ENCODE measurements at places on chromosomes 6 and 20. TPM values are rescaled to one million over a fixed set of nuclear protein-coding genes. Genes with fewer than 3 reads are reported as not detected.

DNA sequence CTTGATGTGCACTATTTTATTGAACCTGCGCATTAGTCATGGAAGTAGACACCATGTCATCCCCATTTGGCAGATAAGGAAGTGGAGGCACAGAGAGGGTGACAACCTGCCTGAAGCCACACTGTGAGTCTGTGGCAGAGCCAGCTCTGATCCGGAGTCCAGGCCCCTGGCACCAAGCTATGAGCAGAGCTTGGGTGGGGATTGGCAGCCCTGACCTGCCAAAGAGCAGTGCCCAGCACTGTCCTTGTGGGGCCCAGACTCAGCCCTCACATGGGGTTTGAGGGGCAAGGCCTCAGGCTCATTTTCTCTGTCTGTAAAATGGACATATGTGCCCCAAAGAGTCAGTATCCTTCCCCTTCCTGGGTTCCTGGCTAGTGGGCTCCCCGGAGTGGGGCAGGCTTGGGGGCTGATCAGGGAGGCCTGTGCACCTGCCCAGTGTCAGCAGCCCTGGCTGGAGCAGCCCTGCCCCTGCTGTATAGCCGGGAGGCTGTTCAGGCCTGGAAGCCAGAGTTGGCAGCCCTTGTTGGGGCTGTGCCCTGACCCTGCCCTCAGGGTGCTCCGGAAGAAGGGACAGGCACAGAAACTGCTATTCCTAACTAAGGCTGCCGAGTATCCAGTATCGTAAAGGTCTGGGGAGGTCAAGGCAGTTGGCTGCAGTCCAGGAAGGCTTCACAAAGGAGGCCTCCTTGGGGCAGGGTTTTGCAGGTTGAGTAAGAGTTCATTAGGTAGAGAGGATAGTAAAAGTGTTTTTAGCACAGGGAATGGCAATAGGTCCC lies 38.7 kb downstream of the TGM2 start:
- H3K4me1 ChIP-seq: peaks cover 48% of the 10 kb centered on the region
- peaks cover 18% of the 10 kb centered on the region for H3K36me3 ChIP-seq
- DNase-seq: no peak

GRCh38 chr20:14113416-14113815 lies 118.1 kb downstream of the MACROD2 start:
- no peaks in the 10 kb centered on the region for H3K4me1 ChIP-seq
- no peaks in the 10 kb centered on the region for H3K36me3 ChIP-seq
- H3K27ac ChIP-seq: no peak overlapping the region
- no peak overlapping the region for H3K4me3 ChIP-seq

DNA sequence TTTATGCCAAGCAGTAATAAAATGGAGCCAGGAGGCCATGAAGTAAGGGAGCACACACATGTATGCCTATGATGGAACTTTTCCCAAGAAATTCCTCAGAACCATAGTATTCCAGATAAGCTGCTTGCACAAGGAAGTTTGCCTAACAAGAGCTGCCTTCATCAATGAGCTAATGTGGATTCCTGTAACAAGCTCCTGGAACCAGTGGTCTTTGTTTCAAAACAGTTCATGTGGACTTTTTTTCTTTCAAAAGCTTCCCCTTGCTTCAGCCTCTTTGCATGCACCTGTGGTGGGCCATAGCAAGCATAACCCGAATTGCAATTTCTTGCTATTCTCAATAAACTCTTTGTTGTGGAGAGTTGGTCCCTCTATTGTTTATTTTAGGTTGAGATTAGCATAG lies 359.6 kb downstream of the UTRN start:
- H3K4me3 ChIP-seq: no peak overlapping the region
- H3K27ac ChIP-seq: no peak overlapping the region
- no peaks in the 10 kb centered on the region for H3K4me1 ChIP-seq
- H3K27me3 ChIP-seq: no peaks in the 10 kb centered on the region
- no peak for DNase-seq

DNA sequence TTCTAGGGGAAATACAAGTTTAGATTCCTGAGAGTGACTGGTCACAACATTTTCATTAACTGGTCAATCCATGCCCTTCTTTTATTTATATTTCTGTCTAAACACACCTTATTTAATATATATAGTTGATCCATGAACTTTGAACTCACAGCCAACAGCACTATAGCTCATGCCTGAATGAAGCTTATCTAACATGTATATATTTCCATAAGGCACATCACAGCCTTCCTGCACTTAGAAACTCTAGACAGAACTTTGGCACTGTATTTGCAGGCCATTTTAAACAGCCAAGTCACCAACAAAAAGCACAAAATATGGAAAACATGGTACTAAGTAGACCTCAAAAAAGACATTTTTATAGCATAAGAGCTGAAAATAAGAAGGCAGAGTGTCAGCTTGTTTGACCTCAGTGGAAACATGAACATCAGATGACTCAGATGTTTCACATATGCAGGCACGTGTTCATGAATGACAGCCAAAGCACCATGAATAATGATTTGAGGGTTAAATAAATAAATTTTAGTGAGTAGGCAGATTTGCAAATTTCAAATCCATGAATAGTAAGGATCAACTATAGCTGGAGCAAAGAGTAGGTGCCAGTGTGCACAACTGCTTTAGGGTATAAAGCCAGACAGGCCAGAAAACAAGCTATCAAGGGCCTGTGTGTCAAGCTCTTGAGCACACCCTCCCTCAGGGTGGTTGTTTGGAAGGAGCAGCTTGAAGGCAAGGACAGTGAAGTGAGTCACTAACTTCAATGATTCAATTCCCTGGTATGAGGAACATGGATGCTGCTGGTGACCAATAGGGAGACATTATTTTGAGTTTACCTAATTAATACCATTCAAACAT lies 88.9 kb upstream of the NT5E start:
- H3K27me3 ChIP-seq: no peaks in the 10 kb centered on the region
- H3K4me1 ChIP-seq: no peaks in the 10 kb centered on the region
- H3K27ac ChIP-seq: no peak overlapping the region
- H3K4me3 ChIP-seq: no peak overlapping the region
- H3K36me3 ChIP-seq: no peaks in the 10 kb centered on the region

The SNAP91 gene
- not detected for polyA plus RNA-seq
